ENCODE measurements at places on chromosomes 7 and 10. TPM values are rescaled to one million over a fixed set of nuclear protein-coding genes. Genes with fewer than 3 reads are reported as not detected.

Gene OR2A5
- not detected for total RNA-seq

GRCh38 chr7:95028683-95029082 lies 121.3 kb downstream of the PPP1R9A start:
- peaks cover 31% of the 10 kb centered on the region for H3K4me1 ChIP-seq
- H3K36me3 ChIP-seq: no peaks in the 10 kb centered on the region
- H3K4me3 ChIP-seq: no peak overlapping the region

Gene SVOPL
- not detected for total RNA-seq

Gene AKR1D1
- not detected for total RNA-seq

Gene LOXL4
- 5.5 TPM for total RNA-seq

- H3K4me1 ChIP-seq: no peaks in the 10 kb centered on the region
- DNase-seq: no peak
- H3K27me3 ChIP-seq: no peaks in the 10 kb centered on the region
- no peak overlapping the region for H3K27ac ChIP-seq
These were observed 293.0 kb upstream of the AKR1E2 start for GRCh38 chr10:4532976-4533375.

- peaks cover 6% of the 10 kb centered on the region for H3K36me3 ChIP-seq
- peaks cover 12% of the 10 kb centered on the region for H3K4me1 ChIP-seq
- DNase-seq: no peak
- no peak overlapping the region for H3K4me3 ChIP-seq
These were observed 7.5 kb downstream of the SFXN2 start for GRCh38 chr10:102721954-102722353.

GRCh38 chr10:129859536-129859935 lies 104.5 kb downstream of the EBF3 start:
- no peaks in the 10 kb centered on the region for H3K36me3 ChIP-seq
- DNase-seq: no peak
- no peaks in the 10 kb centered on the region for H3K4me1 ChIP-seq
- H3K4me3 ChIP-seq: no peak overlapping the region
- H3K27ac ChIP-seq: no peak overlapping the region

Data from stomach (tissue), 19 donors.